Stimulated activated CD4-positive, alpha-beta T cell treated with anti-CD3 and anti-CD28 coated beads, Interleukin-2, amount 100 ng/mL, for 24 hours (primary cell): ENCODE measurements at places on chromosomes 1 and 21.

DNA sequence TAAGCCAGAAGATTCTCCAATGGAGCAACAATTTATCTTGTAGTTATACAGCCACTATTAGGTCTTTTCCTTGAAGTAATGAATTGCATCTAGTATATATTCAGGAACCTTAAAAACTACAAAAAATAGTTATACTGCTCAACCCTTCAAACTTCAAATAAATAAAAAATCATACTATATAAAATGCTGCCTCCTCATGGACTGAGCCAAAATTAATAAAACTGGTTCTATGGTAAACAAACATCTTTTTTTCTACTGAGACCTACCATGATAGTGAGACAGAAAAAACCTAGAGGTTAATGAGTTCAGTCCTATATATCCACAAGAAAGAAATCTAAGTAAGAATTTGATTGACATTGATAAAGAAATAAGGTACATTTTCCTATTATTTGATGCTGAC is 67.7 kb downstream of the GPATCH2 start:
- DNase-seq, result no peak

DNA sequence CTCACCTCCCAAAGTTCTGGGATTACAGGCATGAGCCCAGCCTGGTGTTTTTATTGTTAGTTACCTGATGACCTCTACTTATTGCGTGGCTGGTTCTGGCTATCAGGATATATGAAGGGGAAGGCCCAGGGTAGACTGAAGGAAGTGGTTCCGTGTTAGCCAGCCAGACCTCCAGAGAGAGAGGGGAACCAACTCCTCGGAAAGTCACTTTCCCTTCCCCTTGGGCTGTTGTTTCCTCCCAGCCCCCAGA is 2.5 kb upstream of the RCSD1 start:
- DNase-seq, result no peak

GRCh38 chr1:79469139-79469538 is 462.6 kb upstream of the ADGRL4 start:
- DNase-seq, result no peak

GRCh38 chr21:35824136-35824535 is 236.2 kb downstream of the SETD4 start:
- no peak for DNase-seq

GRCh38 chr1:203147376-203147775 is 19.9 kb downstream of the ADORA1 start:
- no peak for DNase-seq

DNA sequence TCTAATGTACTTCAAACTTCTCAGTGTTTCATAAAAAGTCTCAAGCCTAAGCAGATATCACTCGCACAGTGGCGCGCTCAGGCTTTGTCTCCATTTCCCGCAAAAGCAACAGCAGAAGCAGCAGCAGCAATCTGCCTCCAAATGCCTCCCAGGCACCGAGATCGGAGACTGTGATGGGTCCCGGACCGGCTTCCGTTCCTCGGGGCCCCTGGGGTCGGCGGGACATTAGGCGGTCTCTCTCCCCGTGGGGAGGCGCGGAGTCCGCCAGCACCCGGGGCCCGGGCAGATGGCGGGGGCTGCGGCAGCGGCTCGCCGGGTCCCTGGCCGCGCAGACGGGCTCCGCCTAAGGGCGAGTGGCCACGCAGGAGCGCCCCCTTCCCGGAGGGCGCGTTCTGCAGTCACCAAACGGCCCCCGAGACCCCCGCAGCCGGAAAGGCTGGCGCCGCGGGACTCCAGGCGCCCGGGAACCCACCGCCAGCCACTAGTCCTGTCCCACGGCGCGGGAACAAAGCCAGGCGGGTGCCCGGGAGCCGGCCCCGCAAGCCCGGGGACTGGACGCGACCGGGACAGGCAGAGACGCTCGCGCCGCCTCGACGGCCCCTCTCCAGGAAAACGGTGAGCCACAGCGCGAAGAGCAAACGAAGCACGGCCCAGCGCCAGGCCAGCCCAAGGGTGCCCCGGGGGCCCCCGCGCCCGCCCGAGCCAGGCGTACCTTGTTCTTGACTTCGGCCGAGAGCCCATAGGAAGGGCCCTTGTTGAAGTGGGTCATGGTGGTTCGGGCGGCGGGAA is 590 bp downstream of the CNN3 start:
- DNase-seq, result peak; percentile 23

- DNase-seq, result peak; percentile 94
Measured at GRCh38 chr1:101238681-101239094, 1.9 kb downstream of the S1PR1 start.

DNA sequence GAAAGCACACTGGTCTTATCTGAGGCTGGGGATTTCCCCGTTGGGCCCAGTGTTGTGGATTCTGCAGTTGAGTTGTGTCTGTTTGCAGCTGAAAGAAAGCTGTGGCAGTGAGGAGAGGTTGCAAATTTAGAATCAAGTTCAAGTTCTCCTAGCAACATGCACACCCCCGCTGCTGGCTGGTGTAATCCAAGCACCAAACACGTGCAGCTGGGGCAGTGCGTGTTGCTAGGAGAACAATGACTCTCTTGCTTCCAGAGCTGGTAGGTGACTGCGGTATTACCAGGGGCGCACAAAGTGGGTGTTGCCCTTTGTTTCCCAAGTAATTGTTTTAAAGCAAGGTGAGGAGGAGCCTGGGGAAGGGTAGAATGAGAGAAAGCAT is 91.5 kb downstream of the IER5 start:
- DNase-seq, result peak; percentile 52

GRCh38 chr1:201946224-201946908 is at the start of gene LMOD1:
Gene LMOD1 (minus strand): TSS chr1:201946548. CDS start chr1:201946340, 208 bp downstream.
- DNase-seq, result peak; percentile 8

DNA sequence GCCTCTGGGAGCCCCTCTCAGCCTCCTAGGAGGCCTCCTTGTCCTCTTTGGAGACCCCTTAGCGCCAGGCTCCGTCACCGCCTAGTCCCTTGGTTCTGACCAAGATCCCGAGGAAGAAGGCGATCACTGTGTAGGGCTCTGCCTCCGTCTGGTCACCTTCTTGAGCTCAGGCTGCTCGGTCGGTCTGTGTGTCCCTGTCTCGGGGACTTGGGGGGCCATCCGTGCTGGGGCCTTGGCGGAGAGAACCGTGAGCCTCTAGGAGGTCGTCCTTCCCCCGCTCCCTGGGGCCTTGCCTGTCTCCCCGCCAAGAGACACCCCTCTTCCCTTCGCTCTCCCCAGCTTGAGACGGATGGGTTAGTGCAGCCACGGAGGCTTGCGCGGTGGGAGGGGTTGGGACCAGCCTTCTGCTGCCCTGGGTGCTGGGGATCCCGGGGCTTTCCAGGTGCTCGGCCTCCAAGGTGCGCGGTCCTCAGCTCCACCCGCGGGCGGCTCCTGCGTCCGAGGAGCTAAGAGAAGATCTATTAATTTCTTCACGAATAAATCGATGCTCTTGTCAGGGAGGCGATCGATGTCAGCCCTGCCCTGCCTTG is 701 bp upstream of the INSRR start:
- DNase-seq, result no peak

DNA sequence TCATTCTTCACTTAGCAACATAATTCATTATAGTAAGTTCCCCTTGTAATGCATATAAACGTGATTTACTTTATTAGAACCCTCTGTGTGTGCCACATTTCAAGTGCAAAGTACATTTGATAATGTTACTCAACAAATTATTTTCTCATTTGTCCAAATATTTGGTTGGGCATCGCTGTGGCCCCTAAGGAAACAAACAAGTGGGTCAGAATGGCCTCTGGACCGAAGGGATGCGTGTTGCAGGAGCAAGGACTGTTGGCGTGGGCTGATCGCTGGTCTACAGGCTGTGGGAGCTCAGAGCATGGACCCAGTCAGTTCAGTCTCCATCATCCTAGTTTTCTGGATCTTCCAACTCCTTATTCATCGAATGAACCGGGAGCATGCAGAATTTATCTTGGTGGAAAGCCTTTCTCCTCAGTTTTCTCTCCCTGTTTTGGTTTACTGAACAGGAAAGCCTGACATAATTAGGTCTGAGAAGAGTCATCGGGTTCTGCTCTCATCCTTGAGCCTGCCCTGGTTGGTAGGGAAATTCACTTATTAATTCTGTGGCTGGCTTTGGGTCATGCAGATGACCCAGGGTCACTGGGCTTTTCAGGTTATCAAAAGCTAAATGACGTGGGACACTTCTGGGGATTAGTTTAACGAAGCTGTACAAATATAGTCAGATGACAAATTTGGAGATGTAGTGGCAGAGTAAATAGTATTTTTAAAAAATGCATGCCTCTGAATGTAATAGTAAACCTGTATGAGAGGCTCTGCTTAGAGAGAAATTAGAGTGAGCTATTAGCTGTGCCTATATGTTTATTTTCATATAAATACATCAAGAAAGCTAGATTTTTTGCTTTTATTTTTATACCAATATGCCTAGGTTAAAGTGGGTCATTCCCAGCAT is 200.2 kb downstream of the SDCCAG8 start:
- DNase-seq, result no peak

DNA sequence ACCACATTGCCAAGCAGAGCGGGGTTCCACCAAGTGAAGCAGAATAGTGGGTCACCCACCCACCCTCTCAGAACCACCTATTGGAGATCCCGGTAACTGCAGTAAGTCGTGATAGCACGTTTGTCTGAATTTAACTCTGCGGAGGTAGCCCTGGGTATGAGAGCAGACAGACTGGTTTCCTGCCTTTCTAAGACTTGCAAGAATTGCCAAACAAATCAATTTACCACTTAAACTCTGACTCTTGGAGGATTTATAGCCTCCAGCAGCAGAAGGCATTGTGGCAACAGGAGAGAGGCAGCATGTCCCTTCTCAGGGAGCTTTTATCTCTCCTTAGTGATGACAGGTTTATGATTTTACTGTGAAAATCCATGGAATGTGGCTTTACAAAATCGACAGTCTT is 287.9 kb upstream of the FMN2 start:
- no peak for DNase-seq

DNA sequence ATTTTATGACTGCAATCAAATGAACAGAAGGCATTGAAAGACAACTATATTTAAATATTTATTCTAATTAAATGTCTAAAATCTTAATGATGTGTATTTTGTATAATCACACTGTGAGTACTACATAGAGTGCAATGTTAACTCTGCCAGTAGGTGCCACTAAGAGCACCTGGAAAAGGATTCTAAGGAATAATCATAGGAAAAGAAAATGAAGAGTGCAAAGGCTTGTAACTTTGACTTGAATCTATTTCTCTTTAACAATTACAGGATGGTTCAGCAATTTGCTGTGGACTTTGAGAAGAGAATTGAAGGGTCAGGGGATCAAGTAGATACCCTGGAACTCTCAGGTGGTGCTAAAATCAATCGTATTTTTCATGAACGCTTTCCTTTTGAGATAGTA is 200.4 kb downstream of the DNM3 start:
- DNase-seq, result no peak

DNA sequence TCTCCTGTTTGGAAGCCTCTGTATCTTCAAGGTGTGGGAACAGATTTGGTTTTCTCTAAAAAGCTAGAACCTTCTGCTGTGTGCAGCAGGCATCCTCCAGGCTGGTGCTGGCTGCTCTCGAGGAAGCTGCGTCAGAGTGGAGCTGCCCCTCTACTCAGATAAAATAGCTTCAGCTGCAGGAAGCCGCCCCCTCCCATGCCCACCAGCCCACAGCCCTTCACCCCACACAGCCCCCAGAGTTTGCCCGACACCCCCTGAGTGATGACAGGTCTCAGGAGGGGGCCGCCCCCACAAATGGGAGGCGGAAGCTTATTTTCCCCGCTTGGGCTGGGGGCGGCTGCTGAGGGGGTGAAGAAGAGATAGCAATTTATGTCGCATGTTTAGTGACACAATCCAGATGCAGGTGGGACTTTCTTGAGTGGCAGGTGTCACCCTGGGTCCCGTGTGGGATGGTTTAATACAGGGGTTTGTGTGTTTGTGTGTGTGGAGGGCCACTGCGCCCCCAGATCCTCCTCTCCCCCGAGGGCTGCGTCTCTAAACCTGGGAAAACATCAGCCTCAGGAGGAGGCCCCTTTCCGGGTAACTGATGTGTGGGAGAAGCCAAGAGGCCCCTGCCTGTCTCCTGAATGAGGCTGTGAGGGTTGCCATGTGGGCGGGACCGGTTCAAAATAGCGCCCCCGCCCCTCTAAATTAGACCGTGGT is 55.4 kb downstream of the STUM start:
- DNase-seq, result no peak

DNA sequence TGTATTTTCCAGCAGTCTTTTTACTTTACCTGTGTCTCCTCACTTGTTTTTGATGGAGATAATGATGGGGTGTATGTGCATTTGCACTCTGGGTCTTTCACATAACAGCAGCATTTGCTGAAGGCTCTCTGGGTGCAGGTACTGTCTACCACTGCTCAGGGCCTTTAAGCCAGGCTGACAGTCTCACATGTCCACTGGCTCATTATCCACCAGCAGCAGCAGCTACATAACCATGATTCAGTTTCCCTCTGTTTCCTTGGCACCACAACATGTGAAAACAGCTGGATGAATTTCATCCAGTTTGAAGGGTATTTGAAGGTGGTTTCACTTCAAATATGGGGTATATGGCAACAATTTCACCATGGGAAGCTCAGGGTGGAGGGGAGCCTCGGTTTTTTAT is 41.2 kb upstream of the ROR1 start:
- DNase-seq, result no peak

DNA sequence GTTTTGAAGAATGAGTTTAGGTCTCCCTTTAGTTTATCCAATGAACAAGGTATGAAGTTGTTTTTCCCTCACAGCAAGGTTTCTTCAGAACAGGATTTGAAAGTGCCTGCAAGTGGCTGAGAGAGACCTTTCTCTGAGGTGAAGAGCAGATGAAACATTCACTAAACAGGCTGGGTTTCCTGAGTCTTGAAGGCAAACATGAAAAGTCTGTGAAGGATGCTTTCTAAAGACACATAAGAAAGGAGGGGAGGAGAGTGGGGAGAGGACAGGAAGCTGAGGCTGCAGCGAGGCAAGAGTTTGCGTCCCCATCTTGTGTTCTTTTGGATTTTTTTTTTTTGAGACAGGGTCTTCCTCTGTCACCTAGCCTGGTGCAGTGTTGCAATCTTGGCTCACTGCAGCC is 95.7 kb upstream of the SIM2 start:
- DNase-seq, result no peak

GRCh38 chr1:54542120-54542961 is 5.7 kb upstream of the ACOT11 start:
- peak; percentile 75 for DNase-seq

DNA sequence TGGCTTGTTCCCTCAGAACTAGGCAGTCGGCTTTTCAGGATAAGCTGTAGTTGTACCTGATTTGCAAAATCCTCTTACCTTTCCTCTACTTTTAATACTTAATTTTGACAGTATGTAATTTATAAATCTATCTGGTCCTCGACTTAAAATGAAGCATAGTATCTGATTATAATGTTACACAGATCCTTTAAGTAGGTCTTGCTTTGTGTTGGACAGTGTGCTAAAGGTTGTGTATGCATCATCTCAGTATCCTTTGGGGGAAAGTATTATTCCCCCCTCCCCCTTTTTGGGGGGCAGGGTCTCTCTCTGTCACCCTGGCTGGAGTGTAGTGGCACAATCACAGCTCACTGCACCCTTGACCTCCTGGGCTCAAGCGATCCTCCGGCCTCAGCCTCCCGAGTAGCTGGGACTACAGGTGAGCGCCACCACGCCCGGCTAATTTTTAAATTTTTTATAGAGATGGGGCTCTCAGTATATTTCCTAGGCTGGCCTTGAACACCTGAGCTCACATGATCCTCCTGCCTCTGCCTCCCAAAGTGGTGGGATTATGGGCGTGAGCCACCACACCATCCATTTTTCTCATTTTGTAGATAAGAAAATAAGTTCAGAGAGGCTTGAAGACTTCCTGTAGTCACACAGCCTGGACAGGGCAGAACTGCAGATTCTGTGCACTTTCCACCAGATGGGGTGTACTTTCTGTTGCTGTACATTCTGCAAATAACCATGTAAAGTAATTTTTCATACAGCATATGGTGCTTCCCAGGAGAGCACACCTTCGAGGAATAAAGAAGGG is 791 bp upstream of the STX6 start:
- DNase-seq, result no peak

- DNase-seq, result peak; percentile 56
Measured at GRCh38 chr1:16013220-16013907, 4.5 kb downstream of the HSPB7 start.

GRCh38 chr1:161718559-161719324 is 2.6 kb upstream of the FCRLB start:
- DNase-seq, result no peak
